ENCODE measurements at places on chromosomes 16 and 17. TPM values are rescaled to one million over a fixed set of nuclear protein-coding genes. Genes with fewer than 3 reads are reported as not detected.

Gene DOC2B
- total RNA-seq = 4.0 TPM

Gene CRYBA1
- not detected for total RNA-seq

Gene MYLK3
- 0.23 TPM for total RNA-seq

Gene C16orf89
- total RNA-seq = 10.6 TPM

Gene EVPLL
- not detected for total RNA-seq

Gene CX3CL1
- 1.4 TPM for total RNA-seq

GRCh38 chr16:31880322-31880979 is 6.8 kb downstream of the ZNF267 start:
- H3K36me3 ChIP-seq = peaks cover 6% of the 10 kb centered on the region
- no peak overlapping the region for H3K27ac ChIP-seq
- H3K4me3 ChIP-seq = no peak overlapping the region
- H3K4me1 ChIP-seq = no peaks in the 10 kb centered on the region
- DNase-seq = no peak
- H3K27me3 ChIP-seq = no peaks in the 10 kb centered on the region

DNA sequence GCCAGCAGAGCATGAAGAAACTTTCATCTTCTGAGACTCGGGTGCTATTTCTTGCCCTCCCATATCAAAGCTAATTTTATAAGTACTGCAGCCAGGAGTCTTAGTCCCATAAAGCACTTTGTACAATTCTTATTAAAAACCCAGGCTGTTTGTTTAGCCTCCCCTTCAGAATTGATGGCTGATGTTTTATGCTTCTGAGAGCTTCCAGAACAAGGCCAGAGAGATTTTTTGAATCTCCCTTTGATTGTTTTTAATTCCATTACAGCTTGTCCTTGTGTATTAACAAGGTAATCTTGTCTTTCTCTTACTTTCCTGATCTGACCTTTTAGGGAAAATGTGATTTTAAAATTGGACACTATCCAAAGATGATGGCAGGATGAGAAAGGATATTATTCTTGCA is 16.3 kb downstream of the COQ7 start:
- no peak overlapping the region for H3K27ac ChIP-seq
- no peak overlapping the region for H3K4me3 ChIP-seq
- H3K27me3 ChIP-seq = peaks cover 5% of the 10 kb centered on the region
- H3K36me3 ChIP-seq = peaks cover 15% of the 10 kb centered on the region
- H3K4me1 ChIP-seq = no peaks in the 10 kb centered on the region

DNA sequence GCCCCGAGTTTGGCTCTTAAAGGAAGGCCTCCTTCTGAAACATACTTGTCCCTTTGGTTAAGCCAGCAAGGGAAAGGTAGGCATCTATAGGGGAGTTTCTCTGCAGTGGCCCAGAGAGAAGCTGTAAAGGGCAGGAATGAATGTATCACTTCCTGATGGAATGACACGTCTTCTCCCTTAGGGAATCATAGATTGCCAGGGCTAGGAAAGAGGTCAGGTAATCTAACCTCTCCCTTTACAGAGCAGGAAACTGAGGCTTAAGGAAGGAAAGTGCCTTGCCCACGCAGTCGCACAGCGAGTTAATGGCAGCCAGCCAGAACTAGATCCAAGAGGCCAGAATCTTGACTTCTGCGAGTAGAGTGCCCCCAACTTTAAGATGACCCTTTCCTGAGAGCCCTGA is 66.1 kb downstream of the NEUROD2 start:
- H3K4me1 ChIP-seq = no peaks in the 10 kb centered on the region
- no peaks in the 10 kb centered on the region for H3K36me3 ChIP-seq
- no peaks in the 10 kb centered on the region for H3K27me3 ChIP-seq

GRCh38 chr17:50934672-50935220 is 68.6 kb upstream of the TOB1 start:
- no peak overlapping the region for H3K4me3 ChIP-seq
- no peak overlapping the region for H3K27ac ChIP-seq
- peaks cover 8% of the 10 kb centered on the region for H3K4me1 ChIP-seq
- no peaks in the 10 kb centered on the region for H3K36me3 ChIP-seq
- DNase-seq = no peak
- H3K27me3 ChIP-seq = peaks cover 4% of the 10 kb centered on the region

- H3K27me3 ChIP-seq = no peaks in the 10 kb centered on the region
- H3K4me3 ChIP-seq = no peak overlapping the region
- no peaks in the 10 kb centered on the region for H3K36me3 ChIP-seq
- H3K4me1 ChIP-seq = no peaks in the 10 kb centered on the region
- no peak overlapping the region for H3K27ac ChIP-seq
Observed at GRCh38 chr17:66885417-66885816, 50.5 kb downstream of the CACNG5 start.

GRCh38 chr16:77335652-77336234 is 99.1 kb downstream of the ADAMTS18 start:
- no peak overlapping the region for H3K27ac ChIP-seq
- no peak for DNase-seq
- H3K4me1 ChIP-seq = no peaks in the 10 kb centered on the region
- H3K4me3 ChIP-seq = no peak overlapping the region
- no peaks in the 10 kb centered on the region for H3K27me3 ChIP-seq
- no peaks in the 10 kb centered on the region for H3K36me3 ChIP-seq

All from H1 (cell line).